ENCODE measurements at places on chromosomes 4 and X.

GRCh38 chr4:36399762-36400353 is 118.4 kb downstream of the DTHD1 start:
- no peak for DNase-seq

GRCh38 chrX:111460607-111461006 is 48.6 kb upstream of the DCX start:
- no peak for DNase-seq

- DNase-seq: no peak
Observed at GRCh38 chr4:18007625-18008024, 13.9 kb downstream of the LCORL start.

- DNase-seq: no peak
Observed at GRCh38 chr4:140133576-140133975, 20.4 kb downstream of the MAML3 start.

DNA sequence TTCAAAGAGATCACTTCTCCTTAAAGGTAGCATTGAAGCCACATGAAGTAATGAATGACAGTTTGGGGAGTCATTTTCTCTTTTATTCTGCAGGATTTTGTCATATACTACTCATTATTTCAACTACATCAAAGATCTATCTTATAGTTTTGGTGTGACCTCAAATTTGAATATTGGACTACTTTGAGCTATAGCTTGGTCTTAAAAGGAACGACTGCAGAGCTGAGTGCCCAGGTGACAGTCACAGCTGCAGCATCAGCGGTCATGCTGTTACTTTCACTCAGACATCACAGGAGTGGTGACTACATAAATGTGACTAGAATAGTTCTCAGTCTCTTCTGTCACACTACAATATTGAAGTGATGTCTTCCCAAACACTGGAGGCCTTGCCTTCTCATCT is 10.7 kb upstream of the SPCS3 start:
- no peak for DNase-seq

DNA sequence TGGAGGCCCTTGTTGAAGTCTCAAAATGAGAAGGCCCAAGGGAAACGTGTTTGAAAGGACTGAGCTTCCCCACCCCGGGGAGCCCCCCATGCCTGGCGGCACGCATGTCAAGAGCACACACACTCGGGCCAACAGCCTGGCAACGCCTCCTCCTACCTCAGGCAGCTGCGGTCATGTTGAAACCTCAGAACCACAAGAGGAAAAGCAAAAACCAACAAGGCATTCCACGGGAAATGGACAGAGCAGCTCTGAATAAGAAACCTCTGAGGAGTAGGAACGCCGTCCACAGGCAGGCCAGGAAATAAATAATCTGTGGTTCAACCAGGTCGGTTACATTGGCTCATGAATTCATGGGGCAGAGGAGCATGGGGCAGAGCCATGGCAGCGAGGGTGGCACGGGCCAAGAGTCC is 95.7 kb upstream of the AFAP1 start:
- DNase-seq: no peak

- peak; percentile 46 for DNase-seq
Observed at GRCh38 chr4:52824603-52825459, 37.3 kb upstream of the RASL11B start.

GRCh38 chr4:25142468-25142867 is 17.8 kb downstream of the SEPSECS start:
- no peak for DNase-seq

GRCh38 chr4:16791460-16791859 is 107.0 kb downstream of the LDB2 start:
- DNase-seq: no peak

GRCh38 chr4:26141051-26141721 is 179.6 kb upstream of the RBPJ start:
- no peak for DNase-seq

DNA sequence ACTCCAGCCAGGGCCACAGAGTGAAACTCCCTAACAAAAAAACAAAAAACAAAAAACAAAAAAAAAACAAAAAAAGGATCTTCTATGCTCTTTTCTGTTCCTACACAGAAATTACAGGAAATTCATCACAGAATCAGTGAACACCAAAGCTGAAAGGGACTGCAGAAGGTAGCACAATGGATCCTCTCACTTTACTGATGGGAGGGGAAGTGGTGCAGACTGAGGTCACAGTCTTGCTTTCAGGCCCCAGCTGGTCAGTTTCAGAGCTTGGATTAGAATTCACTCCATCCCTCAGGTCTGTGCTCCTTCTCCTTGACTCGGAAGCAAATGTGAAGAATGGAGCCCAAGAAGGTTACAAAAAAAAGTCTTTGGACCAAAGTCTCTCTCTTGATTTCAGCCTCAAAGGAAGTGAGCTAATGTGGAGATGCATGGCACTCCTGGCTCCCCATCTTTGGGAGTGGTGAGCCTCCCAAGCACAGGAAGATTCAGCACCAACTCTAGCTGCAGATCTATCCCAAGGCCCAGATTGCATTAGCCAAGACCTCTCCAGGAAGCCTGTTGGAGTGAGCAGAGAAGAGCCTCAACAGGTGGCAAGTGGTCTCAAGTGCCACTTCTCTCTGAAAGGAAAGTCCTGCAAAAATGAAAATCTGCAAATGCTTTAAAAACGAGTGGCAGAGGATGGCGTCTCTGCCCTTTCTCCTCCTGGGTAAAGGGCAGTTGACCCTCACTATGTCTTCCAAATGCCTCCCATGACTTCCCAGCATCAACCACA is 176.0 kb downstream of the MAML3 start:
- no peak for DNase-seq

DNA sequence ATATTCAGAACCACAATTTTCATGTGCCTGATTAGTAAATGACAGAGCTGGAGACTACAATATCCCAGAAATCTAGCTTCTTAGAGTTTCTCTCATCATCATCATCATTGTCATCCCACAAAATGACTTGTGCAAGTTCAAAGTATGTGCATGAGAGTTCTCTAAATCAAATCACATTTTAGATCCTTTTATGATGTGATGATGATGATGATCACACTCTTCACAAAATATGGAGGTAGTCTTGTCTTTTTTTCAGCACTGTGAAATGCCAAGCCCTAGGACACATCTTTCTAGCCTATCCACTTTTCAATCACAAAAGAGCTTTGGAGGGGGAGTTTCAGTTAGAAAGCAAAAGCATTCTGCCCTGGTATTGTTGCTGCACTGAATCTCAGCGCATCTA is 7.4 kb downstream of the MBNL3 start:
- no peak for DNase-seq

DNA sequence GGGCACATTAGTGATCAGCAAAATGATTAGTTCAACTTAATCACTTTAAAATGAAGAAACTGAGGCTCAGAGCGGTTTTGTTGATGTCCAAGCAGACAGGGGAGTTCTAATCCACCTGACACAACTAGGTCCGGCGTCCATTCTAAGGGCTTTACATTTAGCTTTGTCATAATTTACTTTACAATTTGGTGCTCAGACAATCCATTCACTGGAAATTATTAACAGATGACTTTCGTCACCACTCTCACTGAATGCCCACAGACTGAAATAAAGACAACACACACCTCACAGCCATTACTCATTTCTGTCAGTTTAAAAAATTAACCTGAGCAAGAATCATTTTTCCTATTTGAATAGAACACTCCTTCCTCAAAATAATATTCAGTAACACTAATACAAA is 10.8 kb downstream of the NR3C2 start:
- no peak for DNase-seq

DNA sequence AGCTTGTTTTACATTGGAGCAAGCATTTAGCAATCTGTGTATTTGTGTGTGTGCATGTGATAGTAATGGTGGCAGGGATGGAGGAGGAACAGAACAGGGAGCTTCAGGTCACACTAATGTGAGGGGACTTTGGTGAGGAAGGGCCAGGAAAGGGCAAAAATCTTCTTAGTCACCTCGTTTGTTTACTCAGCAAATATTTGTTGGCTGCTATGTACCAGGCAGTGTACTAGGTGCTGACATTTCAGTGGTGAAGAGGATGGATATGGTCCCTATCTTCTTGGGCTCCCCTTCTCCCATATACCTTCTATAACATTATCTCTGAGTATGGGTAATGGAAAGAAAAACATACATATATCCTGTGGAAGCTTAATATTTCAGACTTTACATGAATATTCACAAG is 48.5 kb upstream of the HDAC8 start:
- no peak for DNase-seq

DNA sequence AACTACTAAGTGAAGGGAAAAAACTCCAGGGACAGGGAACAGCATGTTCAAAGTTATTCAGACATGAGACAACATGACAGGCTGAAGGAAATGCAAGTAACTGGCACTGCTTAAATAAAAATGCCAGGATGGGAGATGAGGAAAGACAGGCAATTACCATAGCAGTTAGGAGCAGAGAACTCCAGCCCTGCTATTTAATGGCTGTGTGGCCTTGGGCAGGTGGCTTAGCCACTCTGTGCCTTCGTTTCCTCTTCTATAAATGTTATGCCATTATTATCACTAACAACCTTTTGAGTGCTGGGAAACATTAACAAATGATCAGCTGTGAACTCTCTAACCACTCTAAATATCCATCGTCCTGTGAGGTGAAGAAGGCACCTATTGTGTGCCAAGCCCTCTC is 32.7 kb downstream of the PROM1 start:
- DNase-seq: no peak

GRCh38 chrX:150766351-150767044 is 73.3 kb downstream of the MTMR1 start:
- no peak for DNase-seq

GRCh38 chrX:39645178-39645895 is 452.4 kb downstream of the BCOR start:
- no peak for DNase-seq

DNA sequence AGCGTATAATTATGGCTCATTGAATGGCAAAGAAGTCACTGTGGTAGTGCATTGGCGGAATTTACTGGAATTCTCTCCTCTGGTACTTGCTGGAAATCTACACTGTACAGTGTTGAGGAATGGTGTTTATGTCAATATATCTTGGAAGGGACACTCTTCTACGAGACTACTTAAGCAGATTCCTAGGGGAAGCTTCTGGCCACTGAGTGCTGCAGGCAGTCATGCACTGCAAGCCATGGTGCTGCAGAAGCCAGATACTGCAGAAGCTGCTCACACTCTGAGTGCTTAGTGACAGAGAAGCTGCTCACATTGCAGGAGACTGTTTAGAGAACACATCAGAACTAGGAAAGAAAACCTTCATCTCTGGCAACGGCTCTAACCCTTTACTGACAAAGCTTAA is 725.0 kb downstream of the CCSER1 start:
- no peak for DNase-seq

- DNase-seq: no peak
Observed at GRCh38 chrX:146054311-146054710, 236.7 kb downstream of the SLITRK2 start.

- DNase-seq: no peak
Observed at GRCh38 chr4:154973244-154974035, 192.4 kb downstream of the RBM46 start.

DNA sequence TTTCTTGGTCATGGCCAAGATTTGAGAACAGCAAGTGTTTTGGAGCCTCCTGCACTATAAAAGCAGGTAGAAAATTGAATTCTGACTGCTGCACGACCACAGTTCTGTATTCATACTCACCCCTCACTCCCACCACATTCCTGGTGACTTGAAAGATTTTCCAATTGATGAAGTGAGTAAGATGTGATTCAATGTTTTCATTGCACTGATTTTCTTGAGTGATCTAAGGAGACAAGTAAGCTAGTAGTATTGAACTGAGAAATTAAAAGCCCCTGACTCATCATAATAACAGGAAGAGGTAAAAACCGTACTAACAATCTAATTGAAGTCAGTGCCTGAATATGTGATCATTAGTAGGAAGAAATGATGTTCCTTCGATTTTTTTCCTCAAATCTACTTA is 6.1 kb upstream of the SEC24D start:
- DNase-seq: no peak

- no peak for DNase-seq
Observed at GRCh38 chrX:150692831-150693724, at the start of gene MTMR1. Gene MTMR1, plus strand, starts transcription at chrX:150693396. Its CDS starts 135 bp downstream, at chrX:150693531.
